SHP77 (cell line): ENCODE measurements at places on chromosomes 11 and 22.

DNA sequence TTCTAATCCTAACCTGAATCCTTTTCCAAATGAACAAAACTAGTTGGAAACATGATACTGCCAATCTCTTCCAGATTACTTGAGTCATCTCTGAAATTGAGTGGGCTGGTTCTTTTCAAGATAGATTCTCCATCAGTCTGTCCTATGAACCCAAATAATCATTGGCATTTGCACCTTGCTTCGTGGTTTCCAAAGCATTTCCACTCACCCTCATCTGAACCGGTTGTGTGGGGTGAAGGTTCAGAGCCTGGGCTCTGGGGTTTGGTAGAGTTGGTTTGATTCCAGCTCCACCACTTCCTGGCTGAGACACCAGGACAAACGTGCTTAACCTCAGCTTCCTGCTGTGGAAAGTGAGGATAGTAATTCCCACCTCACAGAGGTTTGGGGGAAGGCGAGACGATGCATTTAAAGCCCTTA, 206.4 kb upstream of the E2F8 start:
- no peak for DNase-seq

DNA sequence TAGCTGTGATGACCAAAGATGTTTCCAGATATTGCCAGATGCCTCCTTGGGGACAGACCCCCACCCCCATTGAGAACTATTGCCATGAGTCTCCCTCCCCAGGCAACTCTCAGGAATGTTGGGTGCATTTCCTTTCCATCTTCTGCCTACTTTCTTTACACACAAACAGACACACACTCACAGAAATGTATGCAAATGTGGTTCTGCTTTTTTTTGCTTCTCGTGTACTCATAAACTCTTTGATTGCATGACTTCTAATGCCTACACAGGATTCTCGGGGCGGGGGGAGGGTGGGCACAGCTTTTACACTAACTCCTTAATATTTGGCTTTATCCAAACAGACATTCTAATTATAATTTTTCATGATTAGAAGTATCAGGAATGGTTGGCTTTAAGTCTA, 53.3 kb upstream of the SUSD2 start:
- no peak for DNase-seq

GRCh38 chr11:45141171-45141570, 5.3 kb upstream of the PRDM11 start:
- no peak for DNase-seq

DNA sequence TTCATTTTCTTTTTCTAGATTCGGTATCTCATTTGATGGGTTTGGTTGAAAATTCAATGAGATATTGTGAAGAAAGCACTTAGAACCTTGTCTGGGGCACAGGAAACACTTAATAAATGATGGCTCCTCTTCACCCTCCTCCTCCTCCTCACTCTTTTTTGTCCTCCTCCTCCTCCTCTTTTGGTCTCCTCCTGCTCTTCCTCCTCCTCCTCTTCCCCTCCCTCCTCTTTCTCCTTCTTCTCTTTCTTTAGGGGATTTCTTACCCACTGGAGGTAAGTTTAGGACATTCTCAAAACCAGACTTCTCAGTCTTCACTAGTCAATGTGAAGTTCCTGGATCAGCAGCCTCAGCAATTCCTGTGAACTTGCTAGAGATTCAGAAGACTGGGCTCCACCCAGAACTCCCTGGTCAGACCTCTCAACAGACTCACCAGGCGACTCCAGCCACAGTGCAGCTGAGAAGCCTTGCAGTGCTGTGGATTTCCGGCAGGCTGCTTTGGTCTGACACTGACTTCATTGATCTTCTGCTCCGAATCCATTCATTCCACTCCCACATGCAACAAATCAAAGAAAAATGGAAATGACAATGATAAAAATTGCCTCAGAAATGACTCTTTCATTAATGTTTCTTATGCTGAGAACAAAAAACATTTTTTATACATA, 368.6 kb upstream of the B3GAT1 start:
- no peak for DNase-seq

GRCh38 chr22:46142548-46143490, 7.5 kb upstream of the PPARA start:
- DNase-seq = no peak

GRCh38 chr11:111422494-111423249, 43.6 kb upstream of the POU2AF1 start:
- peak; percentile 81 for DNase-seq

DNA sequence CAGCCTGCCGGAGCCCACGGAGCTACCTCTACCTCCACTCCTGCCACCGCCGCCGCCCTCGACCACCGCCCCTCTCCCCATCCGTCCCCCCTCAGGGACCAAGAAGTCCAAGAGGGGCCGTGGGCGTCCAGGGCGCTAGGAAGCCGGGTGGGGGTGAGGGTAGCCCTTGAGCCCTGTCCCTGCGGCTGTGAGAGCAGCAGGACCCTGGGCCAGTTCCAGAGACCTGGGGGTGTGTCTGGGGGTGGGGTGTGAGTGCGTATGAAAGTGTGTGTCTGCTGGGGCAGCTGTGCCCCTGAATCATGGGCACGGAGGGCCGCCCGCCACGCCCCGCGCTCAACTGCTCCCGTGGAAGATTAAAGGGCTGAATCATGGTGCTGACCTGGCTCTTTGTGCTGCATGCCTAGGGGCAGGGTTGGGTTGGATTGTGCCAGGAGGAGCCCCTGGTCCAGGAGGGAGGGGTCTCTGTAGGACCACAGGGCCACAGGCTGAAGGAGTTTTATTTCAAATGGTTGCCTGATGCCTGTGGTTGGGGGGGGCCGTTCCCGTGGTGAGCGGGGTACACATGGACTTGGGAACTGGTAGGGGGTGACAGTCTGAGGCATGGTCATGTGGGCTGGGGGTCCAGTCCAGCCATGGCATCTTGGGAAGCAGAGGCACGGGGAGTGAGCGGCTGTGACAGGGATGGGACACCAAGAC, 2.3 kb downstream of the PTPRCAP start:
- DNase-seq = no peak

- no peak for DNase-seq
These were observed 614 bp upstream of the ASCL2 start for GRCh38 chr11:2271077-2271326.

- DNase-seq = no peak
These were observed 119.9 kb downstream of the CTTN start for GRCh38 chr11:70517988-70518907.

DNA sequence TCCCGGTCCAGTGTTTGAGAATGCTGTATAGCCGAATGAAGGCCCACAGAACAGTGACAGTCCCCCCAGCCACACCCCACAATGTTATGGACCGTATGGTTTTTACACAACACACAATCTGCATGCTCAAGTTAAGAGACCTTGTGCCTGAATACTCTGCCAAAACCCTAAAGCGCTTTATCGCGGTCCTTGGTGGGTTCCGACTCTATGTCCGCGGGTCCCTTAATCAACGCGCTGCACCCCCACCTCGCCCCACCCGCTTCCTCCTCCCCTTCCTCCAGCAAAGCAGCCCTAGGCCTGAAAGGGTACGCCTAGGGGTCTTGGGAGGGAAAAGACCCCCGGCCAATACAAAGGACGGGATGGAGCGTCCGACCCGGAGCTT, 442 bp downstream of the COPB1 start:
- DNase-seq = no peak

DNA sequence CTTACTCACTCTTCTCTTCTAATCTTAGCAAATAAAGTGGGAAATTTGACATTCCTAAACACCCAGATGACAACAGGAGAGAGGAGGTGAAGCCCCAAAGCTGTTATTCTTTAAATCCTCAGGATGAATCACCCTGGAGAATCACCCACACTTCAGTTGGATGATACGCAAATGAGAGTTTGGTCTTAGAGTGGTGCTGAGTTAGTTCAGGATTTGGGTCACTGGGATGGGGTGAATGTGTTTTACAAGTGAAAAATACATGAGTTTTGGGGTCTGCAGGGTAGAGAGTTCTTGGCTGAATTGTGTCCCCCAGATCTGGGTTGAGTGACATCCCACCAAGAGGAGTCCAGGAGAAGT, 117.2 kb downstream of the GGTLC2 start:
- DNase-seq = no peak

DNA sequence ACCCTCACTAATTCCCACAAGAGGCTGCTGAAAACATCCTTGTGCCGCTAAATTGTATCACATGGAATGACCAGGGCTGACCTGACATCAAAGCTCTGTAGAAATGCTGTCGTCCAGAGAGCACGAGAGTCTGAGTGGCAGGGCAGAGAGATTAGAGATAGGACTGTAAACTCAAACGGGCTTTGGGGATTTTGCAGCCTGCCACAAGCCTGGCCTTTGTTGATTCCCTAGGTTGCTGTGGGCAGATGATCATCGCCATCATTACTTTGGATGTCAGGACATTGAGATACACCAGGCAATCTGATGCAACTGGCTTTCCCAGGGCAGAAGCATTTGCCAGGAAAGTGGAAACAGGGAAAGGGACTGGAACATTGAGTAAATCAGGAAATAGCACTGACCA, 131.6 kb downstream of the ETS1 start:
- no peak for DNase-seq

- no peak for DNase-seq
These were observed 65.9 kb upstream of the SC5D start for GRCh38 chr11:121226415-121227263.

DNA sequence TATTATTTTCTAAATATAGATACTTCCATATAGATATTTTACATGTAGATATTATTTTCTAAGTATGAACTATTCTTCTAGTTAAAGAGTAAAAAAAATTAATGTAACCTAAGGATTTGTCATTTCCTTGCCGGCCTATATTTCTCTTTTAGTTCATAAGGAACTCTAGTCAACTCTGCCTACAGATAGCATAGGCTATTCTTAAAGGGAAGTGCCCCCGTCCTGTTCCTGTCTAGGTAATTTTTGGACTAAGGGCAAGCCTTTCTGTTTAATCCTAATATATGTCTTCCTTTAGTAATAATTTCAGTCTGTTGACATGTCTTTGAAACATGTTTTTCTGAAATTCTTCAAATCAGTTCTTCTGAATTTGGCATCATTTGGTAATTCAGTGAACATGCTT, 161.9 kb downstream of the C11orf91 start:
- DNase-seq = no peak

DNA sequence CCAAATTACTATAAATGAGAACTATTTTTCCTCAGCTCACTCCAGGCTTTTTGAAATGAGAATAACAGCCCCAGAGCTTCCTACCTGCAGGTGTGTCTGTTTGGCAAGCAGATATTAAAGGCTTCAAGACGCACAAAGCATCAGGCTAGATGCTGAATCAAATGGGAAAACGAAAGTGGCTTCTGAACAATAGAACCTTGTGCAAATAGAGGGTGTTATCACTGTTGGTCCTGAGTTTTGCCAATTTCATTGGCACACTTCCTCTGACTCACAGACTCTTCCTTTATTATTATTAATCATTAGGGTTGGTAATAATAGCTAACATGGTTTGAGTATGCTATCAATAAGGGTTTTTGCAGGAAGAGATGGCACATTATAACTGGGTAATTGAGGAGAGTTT, 13.4 kb downstream of the SYT13 start:
- no peak for DNase-seq

- DNase-seq = no peak
These were observed 35.8 kb downstream of the OR4C6 start for GRCh38 chr11:55697817-55698216.

DNA sequence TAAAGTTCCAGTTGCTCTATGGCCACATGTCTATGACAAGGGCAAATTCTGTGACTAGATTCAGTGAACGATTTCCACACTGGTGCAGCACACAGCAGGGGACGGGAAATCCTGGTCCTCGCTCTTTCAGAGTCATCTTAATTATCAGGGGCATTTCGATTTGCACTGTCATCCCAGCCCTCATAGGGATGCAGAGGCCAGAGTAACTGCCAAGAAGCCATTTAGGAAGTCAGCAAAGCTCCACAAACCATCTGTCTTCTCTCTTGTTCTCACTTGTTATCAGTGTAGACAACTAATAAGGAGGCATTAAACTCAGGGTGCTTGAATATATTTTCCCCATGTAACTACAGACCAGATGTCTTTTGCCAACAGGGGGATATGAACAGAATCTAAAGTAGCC, 151.7 kb downstream of the STK33 start:
- no peak for DNase-seq

DNA sequence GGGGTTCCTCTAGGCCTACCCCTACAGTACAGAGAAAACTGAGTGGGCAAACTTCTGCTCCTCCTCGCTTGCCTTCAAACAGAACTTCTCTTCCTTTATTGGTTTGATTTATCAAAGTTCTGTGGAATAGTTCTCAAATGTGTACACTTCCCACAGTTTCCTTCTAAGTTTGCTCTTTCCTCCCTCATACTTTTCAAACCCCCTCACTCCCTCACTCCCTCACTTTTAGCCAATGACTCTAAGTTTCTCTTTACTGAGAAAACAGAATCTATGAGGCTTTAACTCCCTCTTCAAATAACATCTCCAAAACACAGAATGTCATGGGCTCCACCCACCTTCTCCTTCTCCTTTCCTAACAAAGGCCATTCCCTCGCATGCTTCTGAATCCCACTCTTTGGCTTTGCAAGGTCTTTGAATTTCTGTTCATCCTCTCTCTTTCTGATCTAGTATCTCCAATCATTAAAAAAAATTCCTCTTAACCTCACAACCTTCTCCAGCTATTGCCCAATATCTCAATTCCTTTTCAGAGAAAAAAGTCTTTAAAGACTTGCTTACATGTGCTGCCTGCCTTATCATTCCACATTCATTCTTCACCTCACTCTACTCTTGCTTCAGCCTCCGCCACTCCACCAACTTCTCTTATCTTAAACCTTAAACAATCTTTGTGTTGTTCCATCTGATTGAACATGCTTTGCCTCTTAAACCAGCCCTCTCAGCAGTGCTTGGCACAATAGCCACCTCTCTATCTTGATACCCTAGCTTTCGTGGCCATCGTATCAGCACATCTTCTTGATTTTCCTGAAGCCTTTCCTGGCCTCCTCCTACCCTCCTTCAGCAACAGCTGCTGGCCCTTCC, 57.2 kb downstream of the DDI1 start:
- no peak for DNase-seq

DNA sequence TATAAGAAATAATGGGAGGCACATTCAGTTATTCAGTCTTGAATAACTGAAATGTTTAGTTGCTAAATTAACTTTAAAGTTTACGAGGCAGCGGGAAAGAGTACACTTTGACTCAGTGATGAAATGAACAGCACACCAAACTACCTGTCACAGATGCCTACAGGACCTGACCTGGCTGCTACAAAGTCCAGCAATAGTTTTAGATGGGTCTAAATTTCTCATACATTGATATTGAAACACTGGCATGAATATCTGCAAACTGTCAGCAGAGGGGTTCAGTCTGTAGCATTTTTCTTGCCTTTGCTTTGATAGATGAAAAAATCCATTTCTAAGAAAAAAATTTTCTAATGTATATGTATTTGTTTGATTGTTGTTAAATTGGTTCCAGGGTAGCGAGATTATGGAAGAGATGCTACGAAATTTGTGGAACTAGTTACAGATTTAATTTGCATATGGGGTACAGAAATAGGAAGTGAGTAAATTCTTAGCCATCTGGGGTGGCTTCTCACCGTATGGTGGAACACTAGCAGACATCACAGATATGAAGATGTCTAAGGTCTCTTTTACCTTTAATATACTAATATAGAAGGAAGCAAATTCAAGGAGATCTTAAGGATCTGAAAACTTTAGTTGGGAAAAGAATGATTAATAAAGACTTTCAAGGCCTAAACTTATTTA, 20.8 kb upstream of the GAB2 start:
- DNase-seq = no peak

GRCh38 chr11:10657308-10658271, 36.0 kb downstream of the IRAG1 start:
- DNase-seq = no peak

GRCh38 chr11:72750556-72751115, 1.6 kb downstream of the ARAP1 start:
- no peak for DNase-seq

GRCh38 chr22:48974443-48975315, 853.0 kb downstream of the BRD1 start:
- no peak for DNase-seq

GRCh38 chr11:121479698-121480238, 27.0 kb upstream of the SORL1-AS1 start:
- peak; percentile 26 for DNase-seq
